Caco-2 (cell line): ENCODE measurements at places on chromosomes 7 and 10.

DNA sequence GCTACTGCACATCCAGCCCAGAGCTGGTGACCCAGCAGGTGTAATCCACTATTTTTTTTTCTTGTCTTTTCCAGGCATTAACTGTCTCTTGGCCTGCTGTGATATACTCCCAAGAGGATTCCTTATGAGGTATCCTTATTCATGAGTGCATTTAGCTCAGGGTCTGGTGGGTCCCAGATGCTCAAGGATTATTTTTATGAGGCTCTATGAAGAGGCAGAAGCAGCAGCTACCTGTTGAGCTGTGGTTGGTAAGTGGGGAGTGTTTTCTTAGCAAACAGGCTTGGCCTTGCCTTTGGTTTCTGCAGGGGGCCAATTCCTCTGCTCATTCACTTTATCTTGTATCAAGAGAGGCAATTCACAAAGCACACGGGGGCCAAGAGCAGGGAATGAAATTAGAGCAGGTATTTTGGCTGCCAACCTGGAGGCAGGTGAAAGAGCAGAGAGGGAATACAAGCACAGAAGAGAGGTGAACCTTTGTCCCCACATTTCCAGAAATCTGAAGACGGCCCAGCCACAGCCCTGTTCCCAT lies 221.6 kb downstream of the TMEM178B start:
- DNase-seq = no peak
- H3K4me3 ChIP-seq = no peak overlapping the region
- H3K27ac ChIP-seq = no peak overlapping the region
- H3K4me1 ChIP-seq = peaks cover 6% of the 10 kb centered on the region

DNA sequence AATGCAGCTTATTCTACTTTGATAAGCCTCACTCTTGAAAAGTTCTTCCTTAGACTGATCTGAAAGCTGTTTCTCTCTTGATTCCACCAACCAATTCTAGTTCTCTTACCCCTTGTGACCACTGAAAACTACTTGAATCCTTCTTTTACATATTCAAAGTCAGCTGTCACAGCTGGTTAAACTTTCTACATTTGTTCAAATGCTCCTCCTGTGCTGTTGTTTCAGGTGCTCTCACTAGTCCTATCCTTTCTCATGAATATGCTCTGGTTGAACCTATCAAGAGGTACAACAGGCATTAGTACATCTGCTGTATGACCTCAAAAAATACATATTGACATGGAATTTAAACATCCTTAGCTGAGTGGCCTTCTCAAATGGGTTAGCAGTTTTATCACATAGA lies 91.5 kb downstream of the MYO3A start:
- no peaks in the 10 kb centered on the region for H3K36me3 ChIP-seq
- no peak for DNase-seq
- no peak overlapping the region for H3K4me3 ChIP-seq
- no peak overlapping the region for H3K27ac ChIP-seq
- no peaks in the 10 kb centered on the region for H3K27me3 ChIP-seq

GRCh38 chr10:30542895-30543288 lies 86.7 kb downstream of the LYZL2 start:
- H3K4me1 ChIP-seq = peaks cover 17% of the 10 kb centered on the region
- H3K27ac ChIP-seq = no peak overlapping the region
- no peaks in the 10 kb centered on the region for H3K36me3 ChIP-seq

GRCh38 chr7:2717293-2718261 lies 29.6 kb downstream of the AMZ1 start:
- no peak overlapping the region for H3K27ac ChIP-seq
- H3K36me3 ChIP-seq = no peaks in the 10 kb centered on the region
- no peaks in the 10 kb centered on the region for H3K27me3 ChIP-seq

GRCh38 chr7:39811161-39811614 lies 138.9 kb upstream of the CDK13 start:
- H3K36me3 ChIP-seq = no peaks in the 10 kb centered on the region
- no peak overlapping the region for H3K4me3 ChIP-seq
- H3K27ac ChIP-seq = no peak overlapping the region
- no peaks in the 10 kb centered on the region; the same call in 1 of the 2 replicates for H3K27me3 ChIP-seq

- peaks cover 7% of the 10 kb centered on the region for H3K4me1 ChIP-seq
- DNase-seq = no peak
- no peak overlapping the region for H3K27ac ChIP-seq
Measured at GRCh38 chr10:49647554-49647953, 31.9 kb upstream of the C10orf53 start.

GRCh38 chr10:78403781-78404180 lies 370.1 kb downstream of the RPS24 start:
- H3K4me3 ChIP-seq = no peak overlapping the region
- no peaks in the 10 kb centered on the region for H3K27me3 ChIP-seq
- H3K27ac ChIP-seq = no peak overlapping the region
- no peaks in the 10 kb centered on the region for H3K36me3 ChIP-seq
